A172 (cell line): ENCODE measurements at places on chromosomes 6 and 20.

GRCh38 chr6:157718503-157719187 is 104.4 kb upstream of the SNX9 start:
- no peak for DNase-seq

- DNase-seq = no peak
Observed at GRCh38 chr6:25542984-25543910, 108.8 kb upstream of the SCGN start.

DNA sequence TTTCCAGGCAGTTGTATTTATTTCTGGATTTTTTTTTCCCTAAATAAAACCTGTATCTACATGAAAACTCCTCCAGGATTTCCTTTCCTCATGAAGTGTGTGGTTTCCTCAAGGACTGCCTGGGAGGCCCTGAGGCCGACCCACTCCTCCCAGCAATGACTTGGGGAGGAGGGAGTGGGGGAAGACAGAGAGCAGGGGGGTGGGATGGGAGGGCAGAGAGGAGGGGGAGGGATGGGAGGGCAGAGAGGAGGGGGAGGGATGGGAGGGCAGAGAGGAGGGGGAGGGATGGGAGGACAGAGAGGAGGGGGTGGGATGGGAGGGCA is 161.8 kb upstream of the AGPAT4 start:
- DNase-seq = no peak

DNA sequence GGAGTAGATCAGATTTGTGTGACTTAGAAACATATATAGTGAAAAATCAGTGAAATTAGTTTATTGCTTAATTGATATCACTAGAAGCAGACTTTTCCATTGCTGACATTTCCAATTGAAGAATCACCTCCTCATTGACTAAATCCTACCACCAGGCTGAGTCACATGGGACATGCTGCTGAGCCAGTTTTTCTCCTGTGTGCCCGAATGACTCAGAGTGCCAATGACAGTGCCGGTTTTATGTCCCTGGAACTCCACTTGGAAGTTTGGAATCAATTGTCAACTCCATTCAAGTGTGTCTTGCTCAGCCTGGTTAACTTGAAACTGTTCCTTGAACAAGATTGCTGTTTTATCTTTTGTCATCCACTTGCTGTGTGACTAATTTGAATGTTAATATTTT is 316.1 kb upstream of the PRDM1 start:
- DNase-seq = peak; percentile 6

GRCh38 chr6:106182455-106182854 is 96.3 kb downstream of the PRDM1 start:
- no peak for DNase-seq

- no peak for DNase-seq
Observed at GRCh38 chr20:33910529-33911327, 83.0 kb upstream of the RALY start.

DNA sequence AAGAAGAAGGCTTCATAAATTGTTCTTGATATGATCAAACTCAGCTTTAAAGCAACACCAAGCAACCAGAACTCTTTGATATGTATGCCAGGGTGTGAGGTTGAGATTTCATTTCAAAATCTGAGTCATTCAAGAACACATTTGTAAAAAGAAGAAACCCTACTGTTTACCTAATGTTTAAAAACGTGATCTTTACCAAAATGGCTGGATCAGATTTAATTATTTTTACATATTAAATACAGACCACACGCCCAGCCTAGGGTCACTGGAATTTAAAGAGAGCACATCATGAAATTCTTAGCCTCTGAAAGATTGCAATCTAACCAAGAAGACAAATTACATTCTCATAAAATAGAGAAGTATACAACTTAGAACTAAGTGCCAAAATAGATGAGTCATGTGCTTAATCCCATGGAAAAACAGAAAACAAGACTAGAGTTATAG is 206.8 kb upstream of the SMLR1 start:
- DNase-seq = peak; percentile 50

- no peak for DNase-seq
Observed at GRCh38 chr6:85810558-85810957, 167.9 kb upstream of the SYNCRIP start.

DNA sequence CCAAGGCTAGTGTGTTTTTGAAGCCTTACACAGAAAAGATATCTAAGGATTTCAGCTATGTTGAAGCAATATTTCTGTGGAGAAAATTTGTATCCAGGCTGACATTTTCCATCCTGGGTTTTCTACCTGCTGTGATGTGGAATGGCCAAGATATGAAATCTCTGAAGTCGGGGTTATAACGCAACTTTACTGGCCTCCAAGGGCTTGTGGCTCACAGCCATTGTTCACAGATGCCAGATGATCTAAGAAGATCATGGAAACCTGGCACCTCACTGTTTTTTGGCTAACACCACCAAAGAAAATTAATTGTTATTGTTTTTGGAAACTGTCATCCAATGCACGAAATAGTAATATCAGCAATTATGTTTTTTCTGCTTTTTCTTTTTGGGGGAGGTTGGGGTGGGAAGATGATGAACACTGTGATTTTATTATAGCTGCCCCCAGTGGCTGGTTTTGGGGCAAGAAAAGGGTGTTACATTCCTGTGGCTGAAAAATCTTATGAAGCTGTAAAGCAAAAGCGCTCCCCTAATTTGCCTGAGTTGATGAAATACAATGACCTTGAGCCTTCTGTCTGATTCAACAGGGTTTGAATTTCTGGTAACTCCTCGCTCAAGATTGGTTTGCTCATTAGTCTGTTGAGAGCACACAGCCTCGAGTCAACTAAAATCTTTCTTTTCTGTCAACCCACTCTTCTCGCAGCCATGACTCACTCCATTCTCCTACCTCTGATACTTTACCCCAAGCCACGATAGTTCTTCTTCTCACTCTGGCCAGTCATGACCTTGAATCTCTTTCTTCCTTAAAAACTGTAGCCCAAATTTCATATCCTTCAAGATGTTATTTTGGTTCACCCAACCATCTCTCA is 236.7 kb downstream of the PAX1 start:
- DNase-seq = no peak

DNA sequence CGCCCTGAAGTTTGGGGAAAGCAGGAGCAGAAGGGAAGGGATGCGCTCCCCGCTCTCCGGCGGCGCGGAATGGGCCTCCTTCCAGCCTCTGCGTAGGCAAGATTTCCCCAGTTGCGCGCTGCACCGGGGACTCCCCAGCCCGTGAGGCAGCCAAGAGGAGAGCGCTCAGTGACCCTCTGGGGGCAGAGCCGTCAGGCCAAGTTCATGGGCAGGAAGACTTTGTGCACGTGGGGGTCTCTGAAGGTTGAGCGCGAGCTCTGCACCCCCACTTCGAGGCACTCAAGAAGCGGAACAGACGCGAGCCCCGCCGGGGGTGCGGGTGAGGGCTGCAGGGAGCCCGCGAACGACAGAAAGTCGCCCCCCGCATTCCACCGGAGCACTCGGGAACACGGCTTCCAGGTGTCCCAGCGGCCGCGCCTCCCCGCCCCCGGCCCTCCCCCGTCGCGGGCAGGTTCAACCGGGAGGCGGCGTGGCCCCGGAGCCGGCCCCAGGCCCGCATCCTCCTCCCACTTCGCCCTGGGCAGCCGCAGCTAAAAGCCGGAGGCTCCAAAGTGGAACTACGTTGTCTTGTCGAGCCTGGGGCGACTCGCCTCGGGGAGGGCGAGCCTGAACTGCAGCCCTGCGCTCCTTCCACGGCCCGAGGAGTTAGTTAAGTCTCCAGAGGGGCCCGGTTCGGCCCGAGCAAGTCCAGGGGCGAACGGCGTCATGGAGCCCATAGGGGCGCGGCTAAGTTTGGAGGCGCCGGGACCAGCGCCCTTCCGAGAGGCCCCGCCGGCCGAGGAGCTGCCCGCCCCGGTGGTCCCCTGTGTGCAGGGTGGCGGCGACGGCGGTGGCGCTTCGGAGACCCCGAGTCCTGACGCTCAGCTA is at the start of gene PPP1R3G:
Gene PPP1R3G (plus strand): TSS at position 561 of the 867 bp plus-strand sequence. CDS start 145 bp downstream, at position 706.
- DNase-seq = no peak

DNA sequence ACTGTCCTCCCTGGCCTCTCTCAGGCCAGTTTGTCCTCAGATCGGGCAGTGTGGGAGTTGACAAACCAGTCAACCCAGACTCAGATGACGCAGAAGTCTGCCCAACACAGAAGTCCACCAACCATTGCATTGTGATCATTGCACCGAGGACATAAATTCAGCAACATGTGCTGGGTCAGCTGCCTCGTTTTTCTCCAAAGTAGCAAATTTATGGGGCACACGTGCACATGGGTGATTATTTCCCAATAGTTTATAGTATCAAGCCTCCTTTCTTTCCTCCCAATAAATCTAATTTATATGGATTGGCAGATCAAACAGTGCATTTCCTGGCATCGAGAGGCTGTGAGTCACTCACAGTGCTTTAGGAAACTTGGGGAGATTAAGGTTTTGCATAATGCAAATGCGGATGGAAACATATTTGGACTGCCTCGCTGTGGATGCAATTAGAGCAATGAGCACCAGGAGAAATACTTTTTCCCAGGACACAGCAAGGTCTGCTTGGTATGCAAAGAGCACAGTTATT is 413.7 kb upstream of the SULF2 start:
- no peak for DNase-seq

DNA sequence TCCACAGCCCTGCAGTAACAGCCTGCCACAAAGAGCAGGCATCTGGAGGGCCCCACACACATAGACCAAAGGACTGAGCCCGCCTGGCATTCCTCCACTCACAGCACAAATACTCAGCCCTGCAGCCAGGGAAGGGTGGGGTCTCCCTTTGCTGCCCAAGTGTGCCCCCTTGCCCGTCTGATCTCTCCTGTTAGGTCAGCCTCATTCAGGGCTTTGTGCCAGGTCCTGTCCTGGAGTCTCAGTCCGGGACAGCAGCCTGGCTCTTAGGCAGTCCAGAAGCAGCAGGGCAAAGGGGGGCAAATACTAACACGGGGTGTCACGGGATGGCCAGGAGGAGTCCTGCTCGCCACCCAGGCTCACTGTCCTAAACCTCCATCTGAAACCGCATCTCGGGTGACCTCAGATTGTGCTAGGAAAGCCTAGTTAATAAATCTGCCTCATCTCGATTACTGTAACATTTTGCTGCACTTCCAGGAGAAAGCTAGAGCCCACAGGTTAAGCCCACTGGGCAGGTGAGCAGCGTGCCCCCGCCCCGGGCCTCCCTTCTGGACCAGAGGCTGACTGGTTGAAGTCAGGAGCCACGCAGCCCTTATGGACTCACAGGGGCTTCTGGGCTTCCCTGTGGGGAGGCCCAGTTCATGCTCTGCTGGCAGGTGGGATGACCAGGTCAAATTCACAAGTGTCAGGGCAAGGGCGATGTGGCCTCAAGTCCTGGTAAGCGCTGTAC is 3.2 kb upstream of the OGFR start:
- no peak for DNase-seq

DNA sequence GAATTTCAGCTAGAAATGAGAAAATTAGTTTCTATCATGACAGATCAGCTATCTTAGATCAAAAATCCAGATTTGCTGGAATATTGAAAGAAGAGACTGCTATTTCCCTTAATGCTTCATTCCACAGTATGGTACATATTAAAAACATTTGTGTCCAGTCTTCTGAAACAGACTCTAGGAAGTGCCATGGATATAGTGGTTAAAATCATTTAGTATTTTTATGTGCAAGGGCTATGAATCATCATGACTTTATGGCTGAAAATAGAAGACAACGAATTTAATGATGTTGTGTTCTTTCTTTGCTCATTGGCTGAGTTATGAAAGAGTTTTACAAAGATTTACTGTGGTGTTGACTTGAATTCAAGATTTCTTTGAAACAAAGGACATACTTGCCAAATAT is 146.6 kb downstream of the ANKRD60 start:
- DNase-seq = peak; percentile 67

GRCh38 chr20:20843982-20844381 is 131.5 kb upstream of the RALGAPA2 start:
- DNase-seq = no peak

DNA sequence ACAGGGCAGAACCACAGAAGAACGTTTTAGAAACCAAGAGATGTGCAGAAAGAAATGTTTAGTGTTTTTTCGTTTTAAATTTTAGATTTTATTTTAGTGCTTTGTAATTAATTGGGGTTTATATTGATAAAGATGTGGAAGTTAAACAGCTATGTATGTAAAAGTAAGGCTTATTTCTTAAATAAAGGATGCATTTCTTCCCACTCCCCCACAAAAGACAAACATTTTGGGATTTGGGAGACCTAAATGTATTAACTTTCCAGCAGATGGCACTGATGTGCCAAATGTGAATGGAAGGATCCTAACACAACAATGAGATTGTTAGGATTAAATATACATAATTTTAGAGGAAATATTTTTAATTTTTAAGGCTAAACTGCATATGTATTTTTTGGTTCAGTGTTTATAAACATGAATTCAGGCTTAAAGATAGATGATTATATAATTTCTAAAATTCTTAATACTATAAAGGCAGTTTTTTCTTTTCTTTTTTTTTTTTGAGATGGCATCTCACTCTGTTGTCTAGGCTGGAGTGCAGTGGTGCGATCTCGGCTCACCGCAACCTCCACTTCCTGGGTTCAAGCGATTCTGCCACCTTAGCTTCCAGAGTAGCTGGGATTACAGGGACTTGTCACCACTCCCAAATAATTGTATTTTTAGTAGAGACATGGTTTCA is 12.0 kb downstream of the PFDN4 start:
- peak; percentile 31 for DNase-seq

DNA sequence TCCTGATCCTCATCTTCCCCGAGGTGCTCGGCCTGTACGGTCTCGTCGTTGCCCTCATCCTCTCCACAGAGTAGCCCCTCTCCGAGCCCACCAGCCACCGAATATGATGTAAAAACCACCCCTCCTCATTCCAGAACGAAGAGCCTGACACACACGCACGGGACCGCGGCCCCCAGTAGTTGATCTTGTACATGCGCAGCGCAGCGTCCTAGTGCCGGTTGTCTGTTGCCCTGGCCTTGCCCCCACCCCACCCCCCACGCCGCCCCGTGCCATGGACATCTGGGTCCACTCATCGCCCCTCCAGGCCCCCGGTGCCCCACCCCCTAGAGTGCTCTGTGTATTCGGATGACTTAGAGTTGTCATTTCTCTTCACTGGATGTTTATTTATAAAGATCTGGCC is 5.2 kb upstream of the PRPH2 start:
- no peak for DNase-seq

GRCh38 chr6:129186988-129187387 is 304.1 kb downstream of the LAMA2 start:
- peak; percentile 84 for DNase-seq

GRCh38 chr6:352896-353470 is 38.6 kb upstream of the IRF4 start:
- peak; percentile 23 for DNase-seq

GRCh38 chr6:166551754-166552495 is 34.6 kb downstream of the RAMACL start:
- DNase-seq = no peak

- DNase-seq = no peak
Observed at GRCh38 chr6:138601128-138601527, 101.8 kb upstream of the NHSL1 start.
